Kasumi-1 (cell line): ENCODE measurements at places on chromosomes 7 and 10.

GRCh38 chr7:129163875-129164544 lies 19.5 kb downstream of the TSPAN33 start:
- DNase-seq = peak; percentile 81

DNA sequence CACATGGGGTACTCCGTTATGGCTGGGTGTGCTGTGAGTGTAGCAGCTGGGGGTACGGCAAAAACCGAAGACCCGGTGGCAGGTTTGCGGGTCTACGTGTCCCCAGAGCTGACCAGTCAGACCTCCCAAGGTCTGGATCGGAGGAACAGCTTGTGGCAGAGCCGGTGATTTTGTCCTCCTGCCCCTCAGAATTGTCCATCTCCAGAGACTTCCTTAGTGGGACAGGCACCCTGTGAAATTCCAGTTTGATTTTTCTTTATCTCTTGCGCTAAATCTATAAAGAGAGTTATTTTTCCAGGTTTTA lies 1.0 kb downstream of the EIF3B start:
- DNase-seq = no peak

DNA sequence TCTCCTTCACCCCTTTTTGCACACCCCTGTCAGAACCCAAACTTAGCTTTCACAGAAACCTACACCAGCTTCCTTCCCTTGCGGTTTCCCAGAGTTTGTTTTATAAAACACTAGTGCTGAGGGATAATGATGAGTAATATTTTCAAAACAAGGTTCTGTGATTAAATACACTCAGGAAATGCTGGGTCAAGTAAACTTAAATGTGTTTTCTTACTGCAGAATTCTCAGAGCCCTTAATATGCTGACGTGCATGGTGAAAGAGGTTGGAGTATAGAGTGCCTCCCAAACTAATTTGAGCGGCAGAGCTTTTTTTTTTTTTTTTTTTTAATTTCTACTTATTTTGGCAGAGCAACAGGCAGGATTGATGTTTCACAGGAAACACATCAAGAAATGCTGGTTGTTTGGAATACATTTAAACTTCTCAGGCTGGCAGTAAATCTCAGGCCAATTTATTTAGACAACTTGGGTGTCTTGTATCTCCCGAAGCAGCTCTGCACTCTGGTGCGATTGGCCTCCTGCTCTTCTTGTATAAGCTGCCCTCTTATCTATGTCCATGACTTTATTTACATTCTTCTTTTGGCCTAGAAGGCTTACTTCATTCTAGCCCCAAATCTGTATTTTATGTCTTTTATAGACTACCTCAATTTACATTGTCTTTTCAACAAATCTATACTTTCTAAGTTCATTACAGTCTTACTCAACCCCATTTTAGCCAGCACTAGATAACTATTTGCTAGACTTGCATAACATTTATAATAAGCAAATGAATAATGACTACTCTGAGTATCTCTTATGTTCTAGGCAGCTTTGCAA lies 165.4 kb downstream of the BMPER start:
- no peak for DNase-seq

DNA sequence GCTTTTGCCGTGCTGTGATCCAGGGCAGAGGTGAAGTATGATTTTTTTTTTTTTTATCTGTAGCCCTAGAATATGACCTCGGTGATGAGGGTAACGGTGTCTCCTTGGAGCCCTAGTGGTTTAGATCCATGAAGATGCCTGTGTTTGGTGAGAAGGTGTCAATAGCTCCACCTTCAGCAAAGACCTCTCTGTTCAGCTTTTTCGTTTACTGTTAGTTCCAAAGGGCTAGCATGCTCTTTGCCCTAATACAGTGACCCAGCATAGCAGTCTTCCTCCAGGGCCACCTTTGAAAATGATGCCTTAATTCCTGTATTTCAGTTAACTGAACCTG lies 746 bp upstream of the MRPS16 start:
- DNase-seq = peak; percentile 71

GRCh38 chr7:15326044-15326644 lies 235.7 kb downstream of the AGMO start:
- DNase-seq = peak; percentile 23

DNA sequence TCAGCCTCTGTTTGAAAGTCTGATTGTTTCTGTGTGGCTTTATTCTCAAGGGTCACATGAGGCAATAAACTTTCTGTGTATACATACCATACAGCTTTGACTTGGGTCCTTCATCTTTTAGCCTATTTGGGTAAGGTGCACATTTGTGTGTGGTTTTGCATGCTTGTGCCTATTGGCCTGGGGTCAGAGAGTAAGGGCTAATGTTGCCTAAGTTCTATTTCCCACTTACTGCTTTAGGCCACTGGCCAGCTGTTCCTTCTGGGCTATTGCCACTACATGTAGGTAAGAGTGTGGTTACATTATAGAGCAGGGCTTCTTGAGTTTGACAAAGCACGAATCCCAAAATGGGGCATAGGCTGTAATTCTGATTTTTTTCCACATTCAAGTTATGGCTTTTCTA lies 21.8 kb downstream of the BBIP1 start:
- DNase-seq = no peak

GRCh38 chr10:91316486-91316885 lies 93.7 kb upstream of the HECTD2 start:
- no peak for DNase-seq

- DNase-seq = no peak
Observed at GRCh38 chr7:115116773-115117715, 195.2 kb downstream of the MDFIC start.

GRCh38 chr7:127667759-127668530 lies 16.0 kb downstream of the SND1 start:
- no peak for DNase-seq

DNA sequence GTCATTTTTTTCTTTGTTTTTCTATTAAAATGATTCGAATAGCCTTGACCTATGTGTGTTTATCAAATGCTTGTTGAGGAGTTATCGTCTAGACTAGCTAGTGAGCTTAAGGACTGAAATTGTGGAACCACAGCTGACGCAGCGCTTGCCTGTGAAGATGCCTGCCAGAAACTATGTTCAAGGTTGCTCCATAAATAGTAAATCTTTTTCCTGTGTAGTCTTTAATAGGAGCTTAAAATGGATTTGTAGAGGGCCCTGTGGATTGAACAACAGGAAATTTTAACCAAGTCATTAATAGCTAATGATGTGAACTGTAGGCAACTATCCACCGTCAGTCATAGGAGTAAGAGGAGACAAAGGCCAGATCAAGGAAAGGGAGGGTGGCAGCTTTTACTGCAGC lies 145.1 kb downstream of the GNAI1 start:
- DNase-seq = no peak

DNA sequence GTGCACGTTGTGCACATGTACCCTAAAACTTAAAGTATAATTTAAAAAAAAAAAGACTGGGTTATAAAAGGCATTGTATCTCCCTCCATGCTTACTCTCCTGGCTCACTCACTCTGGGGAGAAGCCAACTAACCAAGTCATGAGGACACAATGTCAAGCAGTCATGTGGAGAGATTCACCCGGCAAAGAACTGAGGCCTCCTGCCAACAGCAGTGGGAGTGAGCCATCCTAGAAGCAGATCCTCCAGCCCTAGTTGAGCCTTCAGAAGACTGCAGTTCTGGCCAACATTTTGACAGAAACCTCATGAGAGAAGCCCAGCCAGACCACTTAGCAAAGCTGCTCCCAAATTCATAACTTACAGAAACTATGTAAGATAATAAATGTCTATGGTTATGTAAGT lies 521.7 kb upstream of the FZD8 start:
- DNase-seq = no peak

- DNase-seq = no peak
Observed at GRCh38 chr10:32308027-32308603, 38.8 kb downstream of the EPC1 start.

DNA sequence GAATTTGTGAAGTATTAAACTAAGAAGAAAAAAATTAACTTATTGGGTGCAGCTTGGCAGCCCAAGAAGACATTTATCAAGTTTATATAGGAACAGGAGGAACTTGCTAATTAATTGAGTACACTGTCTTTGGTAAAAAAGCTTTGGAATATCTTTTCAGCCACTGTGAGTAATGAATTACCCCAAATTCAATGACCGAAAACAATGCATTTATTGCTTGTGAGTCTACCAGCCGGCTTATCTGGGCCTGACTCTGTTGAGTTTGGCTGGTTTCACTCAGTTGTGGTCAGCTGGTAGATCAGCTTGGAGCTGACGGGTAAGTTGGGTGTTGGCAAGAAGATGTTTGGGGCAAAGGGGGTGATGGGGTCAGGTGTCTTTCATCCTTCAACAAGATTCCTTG lies 11.6 kb downstream of the GNG11 start:
- DNase-seq = no peak

GRCh38 chr7:131027287-131027773 lies 293.3 kb upstream of the KLF14 start:
- peak; percentile 71 for DNase-seq

DNA sequence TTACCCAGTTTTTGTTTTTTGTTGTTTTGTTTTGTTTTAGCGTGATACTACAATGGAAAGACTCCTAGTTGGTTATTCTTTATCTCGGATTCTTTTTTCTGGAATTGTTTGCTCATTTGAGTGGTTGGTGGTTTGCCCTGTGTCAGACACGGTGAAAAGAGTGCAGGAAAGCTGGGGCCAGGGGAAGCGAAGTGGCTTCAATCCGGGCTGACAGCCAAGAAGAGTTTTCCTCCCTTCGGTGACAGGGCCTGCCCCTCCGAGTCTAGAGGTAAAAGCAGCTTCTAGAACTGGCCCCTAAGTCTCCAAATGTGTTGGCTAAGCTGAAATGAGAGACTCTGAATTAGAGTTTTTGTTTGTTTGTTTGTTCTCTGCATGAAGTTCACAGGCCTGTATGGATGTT lies 5.7 kb upstream of the AP5Z1 start:
- peak; percentile 1 for DNase-seq

GRCh38 chr10:103499881-103500280 lies 6.4 kb downstream of the NEURL1 start:
- no peak for DNase-seq

- no peak for DNase-seq
Observed at GRCh38 chr7:81527651-81528050, 242.2 kb downstream of the HGF start.

DNA sequence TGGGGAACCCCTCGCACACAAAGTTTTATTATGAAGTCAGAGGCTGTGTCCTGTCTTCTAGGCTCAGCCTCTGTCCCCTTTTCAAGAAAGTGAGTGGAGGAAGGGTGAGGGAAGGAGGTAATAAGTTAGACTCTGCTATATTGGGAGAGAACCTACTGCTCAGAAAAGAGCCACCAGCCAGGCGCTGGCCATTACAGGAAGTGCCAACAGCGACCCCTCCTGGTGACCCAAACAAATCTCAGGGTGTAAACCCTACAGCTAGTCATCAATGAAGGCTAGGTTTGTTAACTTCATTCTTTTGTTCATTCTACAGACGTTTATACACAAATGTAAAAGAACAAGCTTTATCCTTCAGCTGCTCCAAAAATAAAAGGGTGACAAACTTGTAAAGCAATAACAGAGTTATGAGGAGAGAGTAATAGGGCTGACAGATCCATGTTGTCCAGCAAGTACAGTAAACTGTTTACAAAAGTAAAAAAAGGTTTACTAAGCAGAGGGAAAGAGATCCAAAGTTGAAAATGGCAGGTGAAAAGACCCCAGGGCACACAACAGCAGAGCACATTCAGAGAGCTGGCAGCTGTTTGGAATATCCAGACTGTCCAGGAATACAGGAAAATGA lies 82.7 kb downstream of the FAM204A start:
- peak; percentile 30 for DNase-seq

GRCh38 chr10:5553400-5554170 lies 28.8 kb downstream of the CALML3 start:
- DNase-seq = no peak

GRCh38 chr7:101947899-101948298 lies 130.5 kb downstream of the CUX1 start:
- no peak for DNase-seq
